Progenitor cell of endocrine pancreas (in vitro differentiated cells): ENCODE measurements at places on chromosomes 2 and 18. TPM values are rescaled to one million over a fixed set of nuclear protein-coding genes. Genes with fewer than 3 reads are reported as not detected.

DNA sequence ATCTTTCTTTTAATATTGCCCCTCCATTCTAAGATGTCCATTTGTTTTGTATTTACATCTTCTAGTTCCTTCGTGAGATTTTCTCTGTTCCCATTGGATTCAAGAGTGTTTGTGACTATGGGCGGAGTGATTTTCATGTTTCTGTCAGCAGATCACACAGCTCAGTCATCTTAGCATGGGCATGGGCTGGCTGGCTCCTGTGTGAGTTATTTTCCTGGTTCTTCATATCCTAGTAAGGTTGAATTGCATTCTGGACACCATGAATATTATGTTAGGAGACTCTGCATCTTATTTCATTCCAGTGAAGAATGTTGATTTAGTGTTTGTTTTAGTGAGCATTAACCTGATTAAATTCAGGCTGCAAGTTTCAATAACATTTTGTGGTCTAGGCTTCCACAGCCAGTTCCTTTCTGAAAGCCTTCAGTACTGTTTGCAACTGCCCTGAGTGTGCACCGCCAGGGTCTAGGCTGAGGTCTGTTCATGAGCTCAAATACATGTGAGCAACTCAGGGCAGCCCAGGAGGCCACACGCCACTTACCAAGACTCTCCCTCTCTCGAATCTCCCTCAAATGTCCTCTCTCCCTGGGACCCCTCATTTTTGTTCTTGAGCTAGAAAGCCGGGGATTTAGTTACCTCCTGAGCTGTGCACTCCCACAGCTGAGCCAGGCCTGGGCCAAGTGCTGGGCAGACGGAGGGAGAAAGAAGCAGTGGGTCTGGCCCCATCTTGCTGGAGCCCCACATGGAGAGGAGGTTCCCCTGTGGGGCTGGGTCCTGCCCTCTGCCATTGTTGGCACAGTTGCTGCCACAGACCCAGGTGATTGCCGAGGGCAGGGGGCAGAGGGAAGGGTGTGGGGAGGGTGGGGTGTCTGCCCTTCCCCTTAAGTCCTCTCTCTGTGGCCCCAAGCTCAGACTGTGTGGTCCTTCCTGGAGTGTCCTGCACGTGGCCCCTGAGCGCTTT is 145.9 kb downstream of the RTP5 start:
- no peak for DNase-seq

GRCh38 chr2:236402033-236402790 is 138.0 kb upstream of the ASB18 start:
- no peak for DNase-seq

GRCh38 chr2:216534809-216535208 is 36.2 kb downstream of the RPL37A start:
- no peak for DNase-seq

ASB18 gene
- total RNA-seq = not detected in 2 replicates

EHD3 gene
- total RNA-seq = 7.0 and 7.3 TPM in 2 replicates
